Naive thymus-derived CD8-positive, alpha-beta T cell (primary cell): ENCODE measurements at places on chromosomes 16 and 17.

DNA sequence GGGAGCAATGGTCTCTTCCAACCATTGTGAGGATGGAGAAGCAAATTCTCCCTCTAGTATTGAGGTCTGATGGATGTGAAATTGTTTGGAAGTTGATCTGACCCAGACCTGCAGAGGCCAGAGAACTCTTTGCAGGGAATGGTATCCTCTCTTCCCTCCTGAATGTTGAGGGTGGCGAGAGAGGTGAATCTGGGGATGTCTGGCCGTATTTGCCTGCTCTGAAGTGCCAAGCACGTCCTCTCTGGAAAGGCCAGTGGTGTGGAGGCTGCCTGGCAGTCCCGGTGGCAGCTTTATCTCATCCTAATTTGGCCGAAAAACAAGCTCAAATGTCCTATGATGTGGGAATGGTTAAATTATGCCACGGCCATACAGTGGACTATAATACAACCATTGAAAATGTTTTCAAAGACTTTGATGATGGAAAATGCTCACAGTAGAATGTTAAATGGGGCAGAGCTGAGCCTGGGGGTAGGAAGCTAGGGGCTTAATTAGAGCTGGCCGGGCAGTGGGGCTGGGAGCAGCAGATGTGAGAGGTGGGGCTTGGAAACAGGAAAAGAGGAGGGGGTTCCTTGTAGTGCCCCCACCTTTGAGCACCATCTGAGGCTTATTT is 30.8 kb downstream of the WSCD1 start:
- DNase-seq: no peak

- no peak for DNase-seq
Observed at GRCh38 chr17:52536489-52536888, 378.0 kb upstream of the CA10 start.

GRCh38 chr16:71637398-71637797 is 11.4 kb downstream of the MARVELD3 start:
- DNase-seq: no peak

GRCh38 chr16:5477251-5477650 is 379.7 kb upstream of the EEF2KMT start:
- DNase-seq: no peak

DNA sequence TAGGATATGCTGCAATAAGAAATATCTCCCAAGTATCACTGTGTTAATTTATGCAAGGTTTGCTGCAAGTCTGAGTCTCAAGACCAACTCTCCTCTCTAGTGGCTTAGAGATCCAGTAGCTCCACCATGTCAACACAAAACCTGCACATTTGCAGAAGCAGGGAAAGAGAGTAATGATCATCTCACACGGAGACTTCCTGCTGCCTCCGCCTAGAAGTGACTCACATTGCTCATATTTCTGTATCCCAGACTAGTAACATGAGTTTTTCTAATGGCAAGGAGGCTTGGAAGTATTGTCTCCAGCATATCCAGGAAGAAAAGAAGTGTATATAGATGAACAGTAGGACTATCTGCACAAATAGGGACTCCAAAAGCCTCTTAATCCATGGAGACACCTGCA is 15.0 kb upstream of the IRX6 start:
- DNase-seq: no peak
